CD4-positive, alpha-beta T cell treated with Interleukin-2 at 100 ng/mL for 4 hours (primary cell): ENCODE measurements at places on chromosomes 12 and 14.

DNA sequence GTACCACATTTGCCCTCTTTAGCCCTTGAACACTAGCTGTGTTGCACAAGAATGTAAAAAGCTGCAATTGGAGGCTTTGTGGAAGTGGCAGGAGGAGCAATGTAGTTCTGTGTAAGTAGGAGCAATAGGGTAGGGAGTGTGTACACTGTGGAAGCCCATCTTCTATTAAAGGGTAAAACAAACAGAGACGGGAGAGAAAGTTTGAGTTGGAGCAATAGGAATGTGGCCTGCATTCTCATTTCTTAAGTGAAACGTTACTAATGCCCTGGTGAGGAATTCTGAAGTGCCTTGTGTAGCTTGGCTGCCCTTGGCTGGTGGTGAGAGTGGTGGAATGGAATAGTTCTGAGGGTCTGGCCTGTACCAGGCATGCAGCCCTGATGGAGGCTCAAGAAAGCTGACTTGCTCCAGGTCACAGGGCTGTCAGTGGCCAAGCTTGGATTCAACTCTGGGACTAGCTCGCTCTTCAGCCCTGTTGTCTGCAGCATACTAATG, 38.8 kb upstream of the ATP23 start:
- DNase-seq: no peak

- no peak for DNase-seq
Measured at GRCh38 chr12:47449797-47450196, 256.0 kb downstream of the RPAP3 start.

- DNase-seq: peak; percentile 65
Measured at GRCh38 chr12:116136340-116136739, 141.2 kb downstream of the MED13L start.

- DNase-seq: no peak
Measured at GRCh38 chr12:108865169-108865568, 7.8 kb upstream of the SSH1 start.

DNA sequence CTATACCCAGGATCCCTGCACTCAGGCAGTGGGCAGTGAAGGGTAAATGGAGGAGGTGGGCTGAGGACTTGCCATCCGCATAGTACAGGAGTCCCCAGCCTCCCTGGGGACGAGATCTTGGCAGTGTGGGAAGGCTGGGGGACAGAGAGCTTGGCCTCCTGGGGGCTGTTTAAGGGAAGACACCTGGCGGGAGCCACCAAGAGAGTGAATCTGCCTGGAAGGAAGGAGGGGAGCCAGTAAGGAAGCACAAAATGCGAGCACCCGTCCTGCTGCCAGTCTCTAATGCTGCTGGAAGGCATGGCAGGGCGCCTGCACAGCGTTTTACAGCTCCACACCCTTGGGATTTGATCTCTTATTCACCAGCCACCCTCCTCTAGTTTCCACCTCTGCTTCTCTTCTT, 7.4 kb upstream of the KRT2 start:
- no peak for DNase-seq

DNA sequence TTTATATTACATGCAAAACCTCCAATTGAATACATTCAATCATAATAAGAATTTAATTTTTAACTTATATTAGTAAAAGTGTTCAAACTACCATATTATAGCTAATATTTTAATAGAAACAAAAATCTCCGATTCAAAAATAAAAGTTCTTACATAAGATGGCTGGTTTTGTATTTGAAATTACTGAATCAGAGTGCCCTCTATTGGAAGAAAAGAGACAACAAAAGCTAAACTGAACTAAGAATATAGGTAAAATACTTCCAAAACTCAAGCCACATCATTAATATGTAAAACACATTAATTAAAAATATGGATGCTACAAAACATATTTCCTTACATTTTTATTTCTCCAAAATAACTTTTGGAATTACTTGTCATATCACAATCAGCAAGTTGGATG, 120.3 kb downstream of the GARIN6 start:
- DNase-seq: no peak

DNA sequence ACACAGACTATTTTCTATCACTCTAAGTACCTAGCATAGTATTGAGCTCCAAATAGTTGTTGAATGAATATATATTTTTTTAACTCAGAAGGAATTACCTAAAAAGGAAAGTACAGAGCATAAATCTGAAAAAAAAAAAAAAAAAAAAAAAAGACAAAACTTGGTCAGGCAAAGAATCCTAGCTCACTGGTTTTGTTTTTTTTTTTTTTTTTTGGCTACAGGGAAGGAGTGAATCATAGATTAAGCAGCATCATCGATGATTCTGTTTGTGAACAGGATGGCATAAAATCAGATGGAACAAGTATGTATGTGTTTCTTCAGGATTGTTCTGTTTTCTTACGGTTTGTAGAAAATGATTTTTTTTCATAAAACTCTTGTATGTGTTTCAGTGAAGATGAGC, 66.1 kb upstream of the BCAT1 start:
- DNase-seq: no peak

- DNase-seq: no peak
Measured at GRCh38 chr12:13599176-13599575, 382.2 kb downstream of the GRIN2B start.

- DNase-seq: no peak
Measured at GRCh38 chr14:85306024-85306423, 223.9 kb upstream of the FLRT2 start.

- no peak for DNase-seq
Measured at GRCh38 chr12:29847246-29847645, 63.5 kb upstream of the TMTC1 start.

DNA sequence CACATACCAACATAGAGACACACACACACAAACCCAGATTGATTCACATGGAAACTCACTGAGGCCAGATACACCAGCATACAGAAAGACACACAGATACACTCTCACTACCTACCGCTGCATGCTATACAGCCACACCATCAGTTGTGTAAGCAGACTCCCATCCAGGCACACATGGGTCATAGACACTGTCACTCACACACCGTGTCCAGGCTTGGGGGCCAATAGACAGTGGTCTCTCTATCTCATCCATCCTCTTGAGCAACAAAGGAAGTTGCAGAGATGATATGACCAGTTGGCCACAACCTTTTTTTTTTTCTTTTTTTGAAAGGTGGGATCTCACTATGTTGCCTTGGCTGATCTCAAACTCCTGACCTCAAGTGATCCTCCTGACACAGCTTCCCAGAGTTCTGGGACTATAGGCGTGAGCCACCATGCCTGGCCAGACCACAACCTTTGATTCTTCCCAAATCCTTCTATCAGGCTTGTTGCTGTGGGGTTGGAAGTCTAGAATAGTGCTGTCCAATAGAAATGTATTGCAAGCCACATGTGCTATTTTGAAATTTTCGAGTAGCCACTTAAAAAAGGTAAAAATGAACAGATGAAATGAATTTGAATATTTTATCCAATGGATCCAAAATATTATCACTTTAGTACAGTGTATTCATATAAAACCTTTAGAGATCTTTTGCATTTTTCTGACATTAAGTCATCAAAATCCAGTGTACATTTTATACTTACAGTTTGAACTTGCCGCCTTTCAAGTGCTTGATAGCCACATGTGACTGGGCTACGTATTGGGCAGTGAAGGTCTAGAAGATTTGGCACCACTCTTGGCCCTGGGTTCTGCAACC, 7.4 kb downstream of the LRP1-AS start:
- DNase-seq: no peak

DNA sequence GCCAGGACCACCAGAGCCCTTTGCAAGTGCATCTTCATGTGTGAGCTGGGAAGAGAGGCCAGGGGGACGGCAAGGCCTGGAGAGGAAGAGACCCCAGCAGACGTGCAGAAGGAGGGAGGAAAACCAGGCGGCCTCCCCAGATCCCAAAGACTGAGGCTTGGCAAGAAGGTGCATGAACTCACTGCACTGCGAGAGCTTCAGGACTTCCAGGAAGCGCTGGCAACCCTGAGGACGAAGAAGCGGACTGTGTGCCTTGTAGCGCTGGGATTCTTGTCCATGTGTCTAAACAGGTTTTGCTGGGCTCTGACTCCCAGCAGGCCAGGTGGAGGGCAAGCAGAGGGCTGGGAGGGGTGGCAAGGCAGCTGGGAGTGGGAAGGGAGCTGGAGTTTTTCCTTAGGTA, 939 bp downstream of the TGFB3 start:
- no peak for DNase-seq

DNA sequence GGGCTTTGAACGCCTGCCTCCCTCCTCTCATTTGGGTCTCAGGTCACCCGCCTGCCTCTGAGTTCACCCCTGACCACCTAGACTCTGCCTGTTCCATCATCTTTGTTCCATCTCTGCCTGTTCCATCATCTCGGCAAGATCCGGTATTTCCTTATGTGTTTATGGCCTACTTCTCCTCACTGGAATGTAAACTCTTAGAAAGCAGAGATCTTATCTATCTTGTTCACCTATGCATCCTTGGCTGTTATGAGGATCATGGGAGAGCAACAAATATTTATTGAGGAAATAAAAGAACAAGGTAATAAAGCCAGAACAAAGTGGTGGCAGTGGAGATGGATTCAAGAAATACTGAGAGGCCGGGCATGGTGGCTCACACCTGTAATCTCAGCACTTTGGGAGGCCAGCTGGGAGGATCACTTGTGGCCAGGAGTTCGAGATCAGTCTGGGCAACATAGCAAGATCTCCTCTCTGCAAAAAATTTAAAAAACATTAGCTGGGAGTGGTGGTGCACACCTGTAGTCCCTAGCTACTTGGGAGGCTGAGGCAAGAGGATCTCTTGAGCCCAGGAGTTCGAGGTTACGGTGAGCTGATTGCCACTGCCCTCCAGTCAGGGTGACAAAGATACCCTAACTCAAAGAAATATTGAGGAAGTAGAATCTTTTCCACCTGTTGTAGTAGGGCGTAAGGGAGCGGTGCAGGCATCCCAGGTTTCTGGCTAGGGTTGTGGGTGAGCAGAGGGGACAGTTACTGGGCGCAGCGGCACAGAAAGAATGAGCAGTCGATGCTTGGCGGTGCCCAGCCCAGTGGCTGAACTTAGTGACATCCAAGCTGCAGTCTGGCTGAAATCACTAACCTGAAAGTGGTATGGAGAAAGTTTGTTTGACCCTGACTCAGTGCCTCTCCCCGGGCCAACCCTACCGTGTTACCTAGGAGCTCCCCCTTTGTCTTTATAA, 1.7 kb upstream of the KLC1 start:
- no peak for DNase-seq

GRCh38 chr14:26137161-26137560, 460.7 kb downstream of the NOVA1 start:
- no peak for DNase-seq

DNA sequence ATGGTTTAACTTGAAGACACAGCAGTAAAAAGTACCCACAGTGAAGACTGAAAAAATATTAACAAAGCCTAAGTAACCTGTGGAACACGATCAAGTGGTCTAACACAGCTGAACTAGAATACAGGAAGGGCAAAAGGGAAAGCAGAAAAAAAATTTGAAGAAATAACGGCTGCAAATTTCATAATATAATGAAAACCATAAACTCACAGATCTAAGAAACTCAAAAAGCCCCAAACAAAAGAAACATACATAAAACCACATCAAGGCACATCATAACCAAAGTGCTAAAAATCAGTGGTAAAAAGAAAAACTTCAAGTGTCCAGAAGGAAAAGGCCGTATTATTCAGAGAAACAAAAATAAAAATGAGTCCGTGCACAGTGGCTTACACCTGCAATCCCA, 30.9 kb downstream of the SPPL3 start:
- DNase-seq: no peak

DNA sequence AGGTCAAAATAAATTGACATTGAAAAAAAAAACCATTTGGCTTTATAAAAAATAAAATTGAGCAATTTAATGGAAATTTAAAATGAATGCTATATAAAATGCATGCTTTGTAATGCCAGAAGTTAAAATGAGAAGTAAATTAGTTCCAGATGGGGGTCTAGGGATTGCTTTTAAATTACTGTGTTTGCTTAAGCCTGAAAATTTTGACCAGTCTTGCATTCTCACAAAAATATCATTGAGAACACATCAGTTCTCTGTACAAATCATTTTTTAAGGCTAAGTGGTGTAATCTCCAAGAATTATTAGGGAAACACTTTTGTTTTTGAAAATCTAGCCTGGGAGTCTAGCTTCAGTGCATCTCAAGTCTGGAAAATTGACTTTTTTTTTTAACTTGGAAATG, 90.7 kb downstream of the RERG start:
- no peak for DNase-seq

DNA sequence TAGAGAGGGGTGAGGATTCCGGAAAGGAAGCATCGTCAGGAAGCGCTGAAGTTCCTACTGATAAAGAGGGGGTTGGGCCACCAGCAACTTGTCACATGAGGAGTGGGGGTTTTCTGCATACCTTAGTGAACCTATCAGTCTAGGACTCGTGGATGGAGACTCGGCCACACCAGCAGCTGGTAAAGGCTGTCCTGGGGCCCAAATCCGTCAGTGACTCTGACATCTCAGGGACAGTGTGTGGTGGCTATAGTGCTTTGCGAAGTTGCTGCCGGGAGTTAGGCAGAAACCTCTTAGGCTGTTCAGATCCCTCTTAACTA, 16.4 kb downstream of the RNASE2 start:
- no peak for DNase-seq

GRCh38 chr12:40351976-40352375, 127.2 kb downstream of the LRRK2 start:
- no peak for DNase-seq

- no peak for DNase-seq
Measured at GRCh38 chr12:30136696-30137095, 353.0 kb upstream of the TMTC1 start.

GRCh38 chr12:11917501-11917900, 153.2 kb upstream of the BCL2L14 start:
- DNase-seq: no peak

GRCh38 chr12:32586390-32586789, 92.7 kb upstream of the DNM1L start:
- no peak for DNase-seq

DNA sequence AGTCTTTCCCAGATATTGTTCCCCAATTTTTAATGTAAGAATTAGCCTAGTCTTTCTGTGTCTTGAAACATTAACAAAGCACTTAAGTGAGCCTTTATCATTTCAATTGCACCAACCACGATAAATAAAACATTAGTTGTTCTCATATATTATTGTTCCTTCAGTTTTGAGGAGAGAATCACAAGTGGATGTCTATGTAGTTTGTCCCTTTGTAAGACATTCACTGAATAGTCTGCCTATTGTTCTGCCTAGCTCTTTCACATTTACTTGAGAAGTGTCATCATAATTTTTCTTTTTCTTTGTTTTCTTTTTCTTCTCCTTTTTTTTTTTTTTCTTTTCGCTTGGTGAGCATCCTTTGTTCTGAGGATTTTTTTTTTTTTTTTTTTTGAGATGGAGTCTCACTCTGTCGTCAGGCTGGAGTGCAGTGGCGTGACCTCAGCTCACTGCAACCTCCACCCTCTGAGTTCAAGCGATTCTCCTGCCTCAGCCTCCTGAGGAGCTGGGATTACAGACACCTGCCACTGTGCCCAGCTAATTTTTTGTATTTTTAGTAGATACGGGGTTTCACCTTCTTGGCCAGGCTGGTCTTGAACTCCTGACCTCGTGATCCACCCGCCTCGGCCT, 129.7 kb downstream of the SYT1 start:
- no peak for DNase-seq

GRCh38 chr14:94974893-94975292, 182.4 kb downstream of the DICER1 start:
- DNase-seq: no peak
